ENCODE measurements at places on chromosomes 2 and 18.

- no peak for DNase-seq
Observed at GRCh38 chr2:162694266-162694665, 144.3 kb downstream of the KCNH7 start.

GRCh38 chr18:45874491-45875184 lies 49.2 kb downstream of the SIGLEC15 start:
- DNase-seq: no peak

DNA sequence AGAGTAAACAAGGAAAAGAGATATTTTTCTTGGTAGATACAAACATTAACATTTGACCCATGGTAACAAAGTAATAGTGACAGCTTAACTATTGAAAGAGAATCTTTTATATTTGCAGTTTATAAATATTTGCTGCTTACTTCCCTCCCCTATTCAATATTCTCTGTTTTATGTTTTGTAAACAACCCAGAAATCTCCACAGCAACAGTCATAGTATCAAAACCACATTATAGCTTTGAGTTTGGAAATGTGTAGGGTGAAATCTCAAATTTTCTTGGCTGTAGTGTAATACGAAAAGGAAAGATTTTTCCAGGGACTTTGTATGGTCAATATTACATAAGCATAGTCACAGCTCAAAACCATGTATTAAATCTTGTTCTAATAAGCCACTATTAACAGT lies 511.2 kb downstream of the METTL4 start:
- no peak for DNase-seq

- no peak for DNase-seq
Observed at GRCh38 chr2:43194121-43194869, 32.1 kb downstream of the ZFP36L2 start.

- DNase-seq: no peak
Observed at GRCh38 chr18:63617915-63618234, 26.2 kb downstream of the SERPINB4 start.

DNA sequence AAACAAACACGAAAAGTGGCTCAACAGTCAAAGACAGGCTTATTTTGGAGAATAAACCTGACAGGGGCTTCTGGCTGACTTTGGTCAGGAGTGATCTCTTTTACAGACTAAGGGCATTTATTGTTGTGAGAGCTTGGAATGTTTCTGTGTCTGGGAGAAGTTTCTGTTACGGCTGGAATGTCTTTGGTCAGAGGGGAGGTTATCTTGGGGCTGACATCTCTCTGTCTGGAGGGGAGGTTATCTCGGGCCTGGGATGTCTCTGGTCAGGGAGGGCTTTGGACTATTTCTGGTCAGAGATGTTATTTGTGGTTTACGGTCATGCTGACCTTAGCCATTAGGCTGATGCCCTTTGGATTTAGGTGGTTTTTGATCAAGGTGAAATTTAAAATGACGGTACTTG lies 345.5 kb upstream of the FSIP2 start:
- no peak for DNase-seq

DNA sequence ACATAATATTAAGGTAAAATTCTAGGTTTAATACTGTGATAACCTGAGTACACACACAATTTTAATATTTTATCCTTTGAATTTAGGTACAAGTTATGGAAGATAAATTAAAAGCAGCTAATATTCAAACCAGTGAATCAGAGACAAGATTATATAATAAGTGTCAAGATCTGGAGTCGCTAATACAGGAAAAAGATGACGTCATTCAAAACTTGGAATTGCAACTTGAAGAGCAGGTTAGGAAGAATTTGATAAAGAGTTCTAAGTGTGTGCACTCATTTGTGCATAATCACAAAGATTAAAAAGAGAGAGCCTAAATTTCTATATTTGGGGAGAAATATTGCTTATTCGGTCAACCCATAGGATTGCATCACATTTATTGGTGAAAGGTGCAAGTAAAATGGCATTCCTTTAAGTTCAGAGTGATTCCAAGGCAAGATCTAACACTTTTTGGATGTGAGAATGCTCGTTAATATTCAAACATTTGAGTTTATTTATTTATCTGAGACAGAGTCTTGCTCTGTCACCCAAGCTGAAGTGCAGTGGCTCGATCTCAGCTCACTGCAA lies 16.3 kb upstream of the C1GALT1C1L start:
- no peak for DNase-seq

DNA sequence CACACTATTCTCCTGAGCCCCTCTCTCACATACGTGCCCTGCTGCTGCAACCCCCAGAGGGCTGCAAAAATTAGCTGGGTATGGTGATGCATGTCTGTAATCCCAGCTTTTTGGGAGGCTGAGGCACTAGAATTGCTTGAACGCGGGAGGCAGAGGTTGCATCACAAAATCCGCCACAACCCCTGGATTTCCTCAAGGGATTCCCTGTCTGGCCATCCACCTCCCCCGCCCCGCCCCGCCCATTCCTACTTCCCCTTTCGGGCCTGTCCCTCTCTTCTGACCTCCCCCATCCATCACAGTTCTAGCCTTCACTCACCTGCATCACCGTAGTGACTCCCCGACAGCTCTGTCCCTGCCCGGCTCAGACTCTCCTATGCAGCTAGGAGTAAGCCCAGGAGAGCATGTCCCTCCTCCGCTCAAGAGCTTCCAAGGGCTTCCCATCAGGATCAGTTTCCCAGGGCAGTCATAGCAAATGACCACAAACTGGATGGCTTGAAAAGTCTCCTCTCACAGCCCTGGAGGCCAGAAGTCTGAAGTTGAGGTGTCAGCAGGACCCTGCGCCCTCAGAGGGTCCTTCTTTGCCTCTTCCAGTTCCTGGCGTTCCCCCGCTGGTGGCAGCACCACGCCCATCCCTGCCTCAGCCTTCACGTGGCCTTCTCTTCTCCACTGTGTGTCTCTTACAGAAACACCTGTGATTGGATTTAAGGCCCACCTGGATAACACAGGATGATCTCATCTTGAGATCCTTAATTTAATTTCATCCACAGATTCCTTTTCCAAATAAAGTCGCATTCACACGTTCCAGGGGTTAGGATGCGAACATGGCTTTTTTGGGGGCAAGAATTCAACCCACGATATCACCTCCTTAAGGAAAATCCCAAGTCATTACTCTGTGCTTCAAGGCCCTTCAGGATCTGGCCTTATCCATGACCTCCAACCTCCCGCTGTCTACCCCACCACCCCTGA lies 58.5 kb downstream of the HS1BP3 start:
- no peak for DNase-seq

DNA sequence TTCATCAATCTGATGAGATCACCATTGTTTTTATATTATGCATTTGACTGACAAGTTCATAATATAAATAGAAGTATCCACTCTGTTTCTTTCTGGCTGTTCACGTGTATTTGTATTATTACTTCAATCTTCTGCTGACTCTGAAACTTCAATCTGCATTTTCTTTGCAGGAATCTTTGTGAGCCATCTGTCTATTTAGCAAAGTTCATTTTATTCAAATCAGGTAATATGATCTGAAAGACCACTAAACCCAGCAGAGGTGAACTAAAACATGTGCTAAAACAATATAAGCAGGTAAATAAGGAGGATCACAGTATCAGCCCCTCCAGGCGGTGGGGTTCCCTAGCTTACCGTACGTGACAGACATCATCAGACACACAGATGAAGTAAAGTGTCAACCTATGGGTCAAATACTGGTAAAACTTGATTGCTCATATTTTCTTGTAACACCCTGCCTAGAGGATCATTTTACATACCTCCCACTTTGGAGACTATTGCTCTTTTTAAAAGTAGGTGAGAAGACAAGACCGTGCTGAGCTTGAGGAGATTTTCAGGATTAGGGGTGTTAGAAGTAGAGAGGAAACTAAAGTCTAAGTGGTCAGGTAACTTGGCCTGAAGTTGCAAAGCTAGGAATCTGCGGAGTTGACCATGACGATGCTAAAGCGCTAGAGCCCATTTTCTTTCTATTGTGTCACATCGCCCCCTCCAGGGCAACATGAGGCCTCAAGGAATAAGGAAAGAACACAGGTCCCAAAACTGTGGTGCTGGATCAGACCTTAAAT lies 9.0 kb downstream of the DTNB start:
- peak; percentile 44 for DNase-seq

DNA sequence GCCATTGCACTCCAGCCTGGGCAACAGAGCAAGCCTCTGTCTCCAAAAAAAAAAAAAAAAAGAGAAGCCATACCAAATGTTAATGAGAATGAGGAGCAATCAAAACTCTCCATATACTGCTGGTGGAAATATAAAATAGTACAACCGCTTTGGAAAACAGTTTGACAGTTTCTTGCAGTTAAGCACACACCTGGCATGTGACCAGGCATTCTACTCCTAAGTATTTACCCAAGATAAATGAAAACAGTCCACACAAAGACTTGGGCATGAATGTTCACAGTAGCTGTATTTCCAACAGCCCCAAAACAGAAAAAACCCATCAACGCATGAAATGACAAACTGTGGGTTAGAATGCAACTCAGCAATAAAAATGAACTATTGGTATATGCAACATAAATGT lies 76.0 kb upstream of the ST8SIA5 start:
- no peak for DNase-seq

- no peak for DNase-seq
Observed at GRCh38 chr2:174205562-174205961, 42.8 kb downstream of the OLA1 start.

- DNase-seq: no peak
Observed at GRCh38 chr2:230312638-230313037, 14.4 kb upstream of the SP140L start.

DNA sequence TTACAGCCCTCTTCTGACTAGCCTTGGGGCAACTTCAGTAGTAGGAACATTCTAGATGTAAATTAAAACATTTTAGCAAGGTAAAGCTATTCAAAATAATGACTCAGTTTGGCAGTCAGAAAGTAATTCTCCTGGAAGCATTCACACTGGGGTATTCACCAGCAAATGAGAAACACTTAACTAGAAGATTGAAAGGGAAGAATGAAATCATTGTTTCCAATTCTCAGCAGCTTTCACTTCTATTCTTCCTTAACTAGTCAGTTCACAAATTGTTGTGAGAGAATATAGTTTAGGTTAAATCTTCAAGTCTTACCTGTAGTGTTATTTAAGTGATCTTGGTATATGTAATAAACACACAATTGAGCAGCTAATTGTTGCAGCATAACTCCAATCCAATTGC lies 1135.6 kb upstream of the FAM98A start:
- no peak for DNase-seq

GRCh38 chr2:40384714-40385113 lies 67.2 kb downstream of the SLC8A1 start:
- peak; percentile 49 for DNase-seq

GRCh38 chr2:236956031-236956618 lies 129.6 kb upstream of the COPS8 start:
- no peak for DNase-seq

DNA sequence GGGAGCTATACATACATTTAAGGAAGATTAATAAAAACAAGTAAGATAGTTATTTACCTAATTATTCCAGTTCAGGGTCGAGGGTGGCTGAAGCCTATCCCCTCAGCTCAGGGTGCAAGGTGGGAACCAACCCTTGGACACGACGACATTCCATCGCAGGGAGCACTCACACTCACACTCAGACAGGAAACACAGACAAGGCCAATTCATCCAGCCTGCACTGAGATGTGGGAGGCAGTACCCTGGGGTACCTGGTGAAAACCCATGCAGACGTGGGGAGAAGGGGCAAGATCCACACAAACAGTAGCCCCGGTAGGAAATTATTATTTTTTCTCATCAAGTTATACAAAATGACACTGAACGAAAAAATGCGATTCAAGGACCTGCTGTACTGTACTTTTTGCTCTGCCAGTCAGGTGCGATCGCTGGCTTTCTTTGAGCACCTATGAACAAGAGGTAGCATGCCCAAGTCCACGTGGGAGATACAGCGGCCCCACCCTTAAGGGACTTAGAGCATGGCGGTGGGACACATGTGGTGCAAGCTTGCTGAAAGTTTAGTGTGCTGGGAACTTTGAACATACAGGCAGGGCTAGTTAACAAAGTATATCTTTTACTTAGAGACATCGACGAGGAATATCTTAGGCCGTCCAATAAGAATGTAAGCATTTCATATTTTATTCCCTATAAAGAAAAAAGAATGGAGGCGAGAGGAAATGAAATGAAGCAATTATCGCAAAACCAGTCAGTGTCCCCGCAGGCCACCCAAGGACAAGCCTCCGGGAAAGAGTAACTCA lies 624 bp downstream of the METTL8 start:
- no peak for DNase-seq

DNA sequence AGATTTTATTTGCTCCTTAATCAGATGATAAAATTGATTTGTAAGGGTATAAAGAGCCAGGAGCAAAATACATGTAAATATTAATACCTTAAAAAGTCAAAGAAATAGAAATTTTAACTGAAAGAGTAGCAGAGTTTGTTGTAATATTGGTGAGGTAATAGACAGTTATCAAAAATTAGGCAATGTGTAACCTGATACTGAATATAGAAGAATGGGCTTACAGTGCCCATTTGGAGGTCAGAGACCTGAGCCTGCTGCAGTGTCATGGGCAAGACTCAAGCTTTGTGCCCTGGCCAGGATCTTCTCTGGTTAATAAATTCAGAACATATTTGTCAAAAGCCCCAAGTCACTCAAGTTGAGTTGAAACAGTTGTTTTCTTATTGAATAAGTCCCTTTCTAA lies 29.7 kb upstream of the TMEM247 start:
- no peak for DNase-seq

DNA sequence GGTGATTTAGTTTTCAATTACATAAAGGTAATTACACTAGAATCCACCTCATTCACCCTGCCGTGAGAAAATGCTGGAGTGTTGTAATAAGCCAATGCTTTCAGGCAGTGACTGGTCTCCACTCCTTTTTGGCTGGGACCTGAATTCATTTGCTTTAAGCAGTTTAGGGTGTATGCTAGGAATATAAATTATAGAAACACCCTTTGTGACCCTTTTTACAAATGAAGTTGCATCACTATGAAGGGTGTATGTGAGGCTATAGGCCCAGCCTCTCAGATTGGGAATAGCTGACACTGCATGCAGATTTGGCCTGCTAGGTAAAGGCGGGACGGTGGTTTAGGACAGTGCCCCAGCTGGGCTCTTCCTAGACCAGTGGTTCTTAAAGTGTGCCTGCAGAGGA lies 50.8 kb upstream of the NFE2L2 start:
- DNase-seq: no peak

DNA sequence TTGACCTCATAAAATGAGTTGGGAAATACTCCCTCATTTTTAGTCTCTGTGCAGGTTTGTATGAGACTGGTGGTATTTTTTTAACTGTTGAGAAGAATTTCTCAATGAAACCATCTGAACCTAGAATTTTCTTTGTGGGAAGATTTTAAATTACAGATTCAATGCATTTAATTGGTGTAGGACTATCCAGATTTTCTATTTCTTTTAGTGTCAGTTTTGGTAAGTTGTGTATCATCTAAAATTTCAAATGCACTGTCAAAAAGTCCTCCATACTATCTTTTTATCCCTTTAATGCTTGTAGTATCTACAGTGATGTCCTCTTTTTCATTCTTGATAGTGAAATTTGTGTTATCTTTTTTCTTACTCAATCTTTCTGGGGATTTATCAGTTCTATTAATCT lies 1.8 kb upstream of the BOK start:
- no peak for DNase-seq

GRCh38 chr2:170139276-170139967 lies 38.5 kb upstream of the MYO3B start:
- no peak for DNase-seq

GRCh38 chr18:63421514-63421913 lies 762 bp downstream of the VPS4B start:
- no peak for DNase-seq

Data from AG04450 (cell line).